ENCODE measurements at places on chromosomes 2 and 18. TPM values are rescaled to one million over a fixed set of nuclear protein-coding genes. Genes with fewer than 3 reads are reported as not detected.

- peaks cover 36% of the 10 kb centered on the region for H3K36me3 ChIP-seq
- no peak for DNase-seq
- H3K4me3 ChIP-seq, result no peak overlapping the region
Measured at GRCh38 chr2:161979490-161979889, 94.5 kb downstream of the DPP4 start.

DNA sequence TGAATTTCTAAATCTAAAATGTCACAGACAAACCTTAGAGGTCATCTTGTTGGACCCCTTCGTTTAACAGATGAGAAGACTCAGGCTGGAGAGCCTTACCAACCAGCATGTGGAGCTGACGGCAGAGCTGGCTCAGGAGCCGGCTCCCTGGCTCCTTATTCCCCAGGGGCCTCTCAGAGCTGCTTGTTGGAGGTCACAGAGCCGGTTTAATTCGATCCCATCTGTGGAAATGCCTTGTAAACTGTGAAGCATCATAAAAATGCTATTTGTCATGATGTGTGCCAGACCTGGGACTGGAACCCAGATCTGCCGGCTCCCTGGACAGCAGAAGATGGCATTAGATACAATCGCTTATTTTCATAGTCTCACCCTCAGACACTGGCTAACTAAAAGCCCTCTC, 8.2 kb upstream of the CIB4 start:
- no peak for DNase-seq
- no peaks in the 10 kb centered on the region for H3K4me1 ChIP-seq
- no peaks in the 10 kb centered on the region for H3K36me3 ChIP-seq
- H3K27me3 ChIP-seq, result peaks cover 35% of the 10 kb centered on the region
- no peak overlapping the region for H3K4me3 ChIP-seq

GRCh38 chr18:34783501-34783900, 73.4 kb downstream of the DTNA start:
- no peak overlapping the region for H3K27ac ChIP-seq
- no peak for DNase-seq
- no peaks in the 10 kb centered on the region for H3K27me3 ChIP-seq
- H3K36me3 ChIP-seq, result no peaks in the 10 kb centered on the region
- no peaks in the 10 kb centered on the region for H3K4me1 ChIP-seq

- H3K4me1 ChIP-seq, result peaks cover 6% of the 10 kb centered on the region
- H3K4me3 ChIP-seq, result no peak overlapping the region
- DNase-seq, result no peak
- no peak overlapping the region for H3K27ac ChIP-seq
- peaks cover 12% of the 10 kb centered on the region for H3K36me3 ChIP-seq
- peaks cover 5% of the 10 kb centered on the region for H3K27me3 ChIP-seq
Measured at GRCh38 chr2:130150181-130151144, 5.6 kb upstream of the CCDC74B start.

GRCh38 chr2:99811544-99811943, 321.7 kb upstream of the REV1 start:
- H3K36me3 ChIP-seq, result no peaks in the 10 kb centered on the region
- no peaks in the 10 kb centered on the region for H3K27me3 ChIP-seq
- no peak overlapping the region for H3K27ac ChIP-seq
- no peak overlapping the region for H3K4me3 ChIP-seq
- no peak for DNase-seq

DNA sequence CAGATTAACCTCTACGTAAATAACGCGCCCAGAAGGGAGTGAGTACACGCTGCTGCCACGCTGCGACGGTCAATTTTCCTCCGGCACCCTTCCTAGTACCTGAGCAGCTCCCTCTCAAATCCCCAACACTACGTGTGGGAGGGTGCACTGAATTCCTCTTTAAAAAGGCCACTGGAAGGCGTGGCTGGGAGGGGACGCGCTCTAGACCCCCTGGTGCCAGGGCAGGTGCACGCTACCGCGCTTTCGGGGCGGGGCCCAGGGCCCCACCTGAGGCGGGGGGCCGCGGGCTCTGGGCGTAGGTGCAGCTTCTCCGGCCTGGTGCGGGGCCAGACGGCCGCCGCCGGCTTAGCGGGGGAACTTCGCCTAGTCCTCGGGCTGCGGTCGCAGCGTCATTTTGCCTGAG, 668 bp upstream of the ANKRD12 start:
- peak overlapping the region; percentile 86 for H3K4me3 ChIP-seq
- H3K36me3 ChIP-seq, result peaks cover 61% of the 10 kb centered on the region
- peaks cover 54% of the 10 kb centered on the region for H3K4me1 ChIP-seq
- H3K27ac ChIP-seq, result peak overlapping the region; percentile 96

- no peak overlapping the region for H3K4me3 ChIP-seq
- no peaks in the 10 kb centered on the region for H3K27me3 ChIP-seq
Measured at GRCh38 chr2:153551698-153552097, 73.1 kb upstream of the RPRM start.

DNA sequence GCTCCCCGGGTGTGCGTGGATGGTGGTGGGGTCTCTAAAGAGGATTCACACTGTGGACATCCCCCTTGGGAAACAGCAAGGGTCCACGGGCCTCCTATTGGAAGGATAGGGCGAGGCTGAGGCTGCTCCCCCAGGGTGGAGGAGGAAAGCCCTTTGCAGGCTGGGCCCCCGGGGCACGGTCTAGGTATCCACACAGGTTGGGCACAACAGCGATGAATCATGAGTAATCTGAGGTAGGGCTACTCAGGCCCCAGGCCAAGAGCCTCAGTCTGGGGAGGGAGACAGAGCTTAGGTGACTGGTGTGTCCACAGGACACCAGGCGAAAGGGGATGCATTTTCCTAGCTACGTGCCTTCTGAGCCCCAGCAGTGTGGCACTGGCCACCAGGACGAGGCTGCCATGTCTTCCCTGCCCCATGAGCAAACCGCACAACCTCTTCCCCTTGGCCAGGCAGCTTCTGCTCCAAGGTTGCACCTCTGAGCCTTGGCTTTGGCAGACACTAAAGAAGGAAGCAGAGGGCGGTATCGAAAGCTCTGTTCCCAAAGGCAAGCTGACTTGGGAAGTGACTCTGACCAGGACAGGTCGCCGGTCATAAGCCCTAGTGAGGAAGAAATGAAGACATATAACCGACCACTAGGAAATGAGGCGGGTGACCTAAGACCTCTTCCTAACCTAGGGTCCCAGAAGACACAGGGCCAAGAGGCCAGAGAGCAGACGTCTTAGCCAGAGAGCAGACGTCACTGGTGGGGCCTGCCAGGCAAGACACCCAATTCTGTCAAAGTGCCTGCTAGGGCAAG, 14.6 kb upstream of the SEMA4C start:
- no peak overlapping the region for H3K27ac ChIP-seq
- H3K4me3 ChIP-seq, result no peak overlapping the region
- H3K27me3 ChIP-seq, result peaks cover 1% of the 10 kb centered on the region
- DNase-seq, result no peak

The RAB6C gene
- not detected for total RNA-seq

The LOXHD1 gene
- total RNA-seq, result not detected

The FAHD2A gene
- total RNA-seq, result 37.3 TPM

The SCN3A gene
- not detected for total RNA-seq

The DSG2 gene
- 0.10 TPM for total RNA-seq

The ABCG8 gene
- not detected for total RNA-seq

All from activated CD4-positive, alpha-beta memory T cell treated with anti-CD3 and anti-CD28 coated beads, Interleukin-2, amount 10 ng/mL, durations not matched to agents 7 days and 5 days (primary cell).